ENCODE measurements at places on chromosomes 13 and 19. TPM values are rescaled to one million over a fixed set of nuclear protein-coding genes. Genes with fewer than 3 reads are reported as not detected.

The PTH2 gene
- not detected for total RNA-seq

The EDNRB gene
- total RNA-seq, result not detected

The SBNO2 gene
- total RNA-seq, result 22.2 TPM

The NLRP4 gene
- total RNA-seq, result not detected

The TPRX2 gene
- total RNA-seq, result not detected

Data from A549 treated with AZD2906 at 1 μM for 4 hours (cell line).